ENCODE measurements at places on chromosomes 3 and 15.

- no peak for DNase-seq
These were observed 199.4 kb upstream of the NR2E3 start for GRCh38 chr15:71610728-71611552.

DNA sequence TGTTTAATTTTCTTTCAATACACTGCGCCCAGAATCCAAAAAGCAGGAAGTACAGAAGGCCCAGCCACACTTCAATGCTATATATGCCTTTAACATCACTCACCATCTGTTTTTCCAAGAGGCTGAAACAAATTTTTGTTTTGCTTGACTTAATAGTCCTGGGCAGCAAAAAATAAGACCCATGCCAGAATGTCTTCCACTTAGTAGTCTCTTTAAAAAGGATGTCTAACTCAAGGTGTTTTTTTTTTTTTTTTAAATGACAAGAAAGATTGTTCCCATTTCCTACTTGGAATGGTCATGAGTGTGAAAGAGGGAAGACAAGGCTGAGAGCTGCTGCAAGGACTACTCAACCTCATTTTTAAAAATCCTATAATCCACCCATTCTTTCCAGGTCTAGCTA, 590.3 kb upstream of the SGO1 start:
- no peak for DNase-seq

DNA sequence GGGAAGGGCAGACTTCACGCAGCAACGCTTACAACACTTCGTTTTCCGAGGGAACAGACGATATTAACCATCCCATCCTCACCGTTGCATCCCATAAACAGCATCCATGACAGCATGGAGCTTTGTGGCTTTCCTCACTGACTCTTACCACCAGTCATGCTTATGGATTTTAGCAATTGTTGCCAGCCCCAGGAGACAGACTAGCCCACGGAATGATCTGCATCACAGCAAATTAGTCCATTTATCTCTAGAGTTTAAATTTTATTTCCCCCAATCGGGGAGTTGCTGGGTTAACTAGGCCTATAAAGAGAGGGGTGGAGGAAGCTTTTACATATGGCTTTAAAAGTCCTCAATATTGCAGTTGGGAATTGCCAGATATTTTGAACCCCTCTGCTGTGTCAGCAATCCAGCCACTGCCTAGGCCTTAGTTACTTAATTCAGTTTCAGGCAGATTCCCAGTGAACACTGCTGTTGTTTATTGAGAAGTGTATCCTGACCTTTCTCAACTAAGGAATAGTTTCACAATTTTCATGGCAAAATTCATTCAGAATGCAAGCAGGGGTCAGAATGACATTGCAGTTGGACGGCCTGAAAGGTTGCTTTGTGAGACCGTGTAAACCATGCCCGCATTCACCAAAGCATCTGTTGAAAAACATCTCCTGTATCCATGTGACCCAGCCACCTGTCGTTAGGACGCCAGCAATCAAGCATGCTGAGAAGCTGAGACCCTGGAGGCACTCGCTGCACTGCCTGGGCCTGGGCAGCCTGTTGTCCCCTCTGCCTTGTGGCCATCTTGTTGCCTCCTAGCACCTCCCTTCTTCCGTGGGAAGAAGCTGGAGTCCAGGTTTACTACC, 397.4 kb upstream of the TPM1 start:
- no peak for DNase-seq

- peak; percentile 46 for DNase-seq
These were observed 46.9 kb downstream of the TBL1XR1 start for GRCh38 chr3:177150218-177150916.

DNA sequence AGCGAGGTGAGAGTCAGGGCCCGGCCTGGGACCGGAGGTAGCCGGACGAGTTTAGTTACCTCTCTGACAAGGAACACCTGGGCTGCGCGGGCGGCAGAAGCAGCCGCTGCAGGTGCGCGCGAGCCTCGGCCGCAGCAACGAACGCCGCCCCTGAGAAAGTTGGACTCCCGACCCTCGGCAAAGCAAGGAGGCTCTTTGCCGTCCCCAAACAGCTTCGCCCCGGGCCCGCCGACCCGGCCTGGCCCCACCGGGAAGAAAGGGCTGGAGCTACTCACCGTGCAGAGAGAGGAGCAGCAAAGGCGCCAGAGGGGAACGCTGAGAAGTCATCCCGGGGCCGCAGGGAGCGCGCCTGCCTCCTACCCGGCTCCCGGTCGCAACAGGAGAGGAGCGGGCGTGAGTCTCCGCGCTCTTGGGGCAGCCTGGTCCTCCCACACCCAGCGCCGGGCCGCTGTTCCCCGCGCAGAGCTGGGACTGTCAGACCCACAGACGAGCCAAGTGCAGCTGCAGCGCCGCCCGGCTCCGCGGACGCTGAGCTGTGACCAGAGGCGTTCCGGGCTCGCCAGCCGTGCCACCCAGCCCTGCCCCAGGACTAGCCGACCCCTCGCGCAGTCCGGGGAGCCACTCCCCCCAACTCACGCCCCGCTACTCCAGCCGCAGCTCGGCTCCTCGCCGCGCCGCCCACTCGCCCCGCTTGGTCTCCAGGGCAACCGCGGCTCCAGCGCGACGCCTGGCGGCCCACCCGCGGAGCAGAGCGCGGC, at the start of gene IGSF11:
Gene IGSF11, minus strand, starts transcription at position 591 of the 758 bp plus-strand sequence. Its CDS starts 264 bp downstream, at position 327.
- peak; percentile 6 for DNase-seq

GRCh38 chr3:138881233-138881632, 46.5 kb upstream of the PIK3CB start:
- DNase-seq, result no peak

DNA sequence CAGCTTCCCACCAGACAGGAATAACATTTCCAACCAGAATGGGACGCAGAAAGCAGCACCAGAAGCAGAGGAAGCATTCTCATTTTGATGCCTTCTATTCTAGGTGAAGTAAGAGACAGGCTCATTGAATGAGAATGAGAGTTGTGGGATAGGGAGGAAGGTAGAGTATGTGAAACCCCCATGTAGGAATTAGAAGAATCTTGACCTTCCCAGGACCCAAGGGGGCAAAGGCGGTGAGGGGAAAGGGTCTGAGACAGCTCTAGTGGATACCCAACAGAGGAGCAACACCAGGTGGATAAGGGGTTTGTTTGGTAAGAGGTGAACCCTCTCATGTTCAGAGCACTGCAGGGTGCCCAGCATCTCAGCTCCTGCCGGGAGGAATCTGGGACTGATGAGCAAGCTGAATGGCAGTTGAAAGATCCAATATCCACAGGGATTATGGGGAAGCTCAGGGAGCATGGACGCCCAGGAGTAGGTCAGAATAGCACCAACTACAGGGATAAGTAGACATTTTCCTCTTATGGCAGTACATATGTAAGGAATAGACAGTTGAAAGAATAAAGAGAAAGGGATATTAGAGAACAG, 77.0 kb downstream of the PLCL2 start:
- no peak for DNase-seq

DNA sequence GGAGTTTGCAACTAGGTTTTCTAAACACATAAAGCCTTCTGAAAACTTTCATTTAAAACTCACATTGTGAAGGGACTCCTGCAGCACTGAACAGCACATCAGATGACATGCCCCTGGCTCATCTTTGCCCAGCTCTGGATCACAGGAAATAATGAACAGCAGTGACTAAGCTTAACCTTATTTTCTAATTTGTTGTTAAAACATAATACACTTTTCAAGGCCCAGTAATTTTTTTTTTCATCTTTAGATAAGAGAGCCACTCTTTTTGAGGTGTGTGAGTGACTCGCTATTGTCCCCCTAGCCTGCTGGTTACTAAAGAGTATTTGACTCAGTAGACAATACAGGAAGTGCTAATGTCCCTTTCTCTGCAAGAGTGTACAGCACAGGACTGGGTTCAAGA, 204.0 kb downstream of the OSBPL10 start:
- no peak for DNase-seq

DNA sequence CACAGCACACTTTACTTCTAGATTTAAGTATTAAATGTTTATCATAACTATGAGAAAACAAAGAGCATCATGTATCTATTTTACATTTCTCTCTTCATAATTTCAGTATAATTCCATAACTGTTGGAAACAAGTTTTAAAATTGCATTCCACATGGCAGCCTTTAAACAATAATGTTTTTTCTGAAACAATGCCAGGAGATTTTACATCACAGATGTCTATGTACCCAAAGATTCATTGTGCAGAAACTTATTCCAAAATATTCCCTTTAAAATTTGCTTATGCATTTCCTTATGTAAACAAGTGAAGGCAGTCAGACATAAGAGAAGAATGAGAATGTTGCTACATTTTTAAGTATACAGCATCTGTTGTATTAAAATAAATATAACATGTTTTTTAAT, 324.9 kb upstream of the COL8A1 start:
- no peak for DNase-seq

DNA sequence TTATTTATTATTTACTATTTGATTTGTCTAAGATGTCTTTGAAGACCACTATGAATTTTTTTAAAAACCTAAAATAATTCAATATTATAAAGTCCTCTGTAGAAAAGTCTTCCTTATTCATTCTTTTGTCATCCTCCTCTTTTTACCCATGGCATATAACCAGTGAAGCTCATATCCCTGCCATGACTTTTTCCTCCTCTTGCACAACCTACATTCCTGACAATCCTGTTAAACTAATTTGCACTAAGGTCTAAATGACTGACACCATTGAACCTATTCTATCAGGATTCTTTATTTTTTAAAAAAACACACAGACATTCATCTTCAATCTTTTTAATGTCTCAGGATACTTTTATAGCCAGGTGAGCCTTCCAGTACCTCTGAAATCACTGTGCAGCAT, 159.9 kb upstream of the SLC2A2 start:
- peak; percentile 85 for DNase-seq

DNA sequence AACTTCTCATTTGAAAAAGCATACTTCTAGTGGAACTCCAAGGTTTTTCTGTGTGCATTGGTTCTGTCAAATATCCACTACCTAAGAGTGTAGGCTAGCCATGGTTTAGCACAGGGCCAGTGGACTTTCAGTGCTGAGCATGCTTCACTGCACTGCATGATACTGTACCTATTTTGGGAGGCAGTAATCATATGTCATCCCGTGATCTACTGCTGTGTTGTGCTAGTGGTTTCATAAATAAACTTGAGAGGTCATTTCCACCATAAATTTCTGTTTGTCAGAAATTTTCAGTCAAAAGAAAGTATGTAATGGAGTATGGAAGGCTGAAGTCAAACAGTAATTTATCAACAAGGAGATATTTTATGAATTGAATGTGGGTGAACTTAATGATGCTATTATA, 203.6 kb downstream of the ROBO1 start:
- no peak for DNase-seq

- peak; percentile 95 for DNase-seq
These were observed 28.5 kb upstream of the SLC7A14 start for GRCh38 chr3:170614214-170614966.

- no peak for DNase-seq
These were observed 66.8 kb downstream of the RPL39L start for GRCh38 chr3:187072511-187072910.

DNA sequence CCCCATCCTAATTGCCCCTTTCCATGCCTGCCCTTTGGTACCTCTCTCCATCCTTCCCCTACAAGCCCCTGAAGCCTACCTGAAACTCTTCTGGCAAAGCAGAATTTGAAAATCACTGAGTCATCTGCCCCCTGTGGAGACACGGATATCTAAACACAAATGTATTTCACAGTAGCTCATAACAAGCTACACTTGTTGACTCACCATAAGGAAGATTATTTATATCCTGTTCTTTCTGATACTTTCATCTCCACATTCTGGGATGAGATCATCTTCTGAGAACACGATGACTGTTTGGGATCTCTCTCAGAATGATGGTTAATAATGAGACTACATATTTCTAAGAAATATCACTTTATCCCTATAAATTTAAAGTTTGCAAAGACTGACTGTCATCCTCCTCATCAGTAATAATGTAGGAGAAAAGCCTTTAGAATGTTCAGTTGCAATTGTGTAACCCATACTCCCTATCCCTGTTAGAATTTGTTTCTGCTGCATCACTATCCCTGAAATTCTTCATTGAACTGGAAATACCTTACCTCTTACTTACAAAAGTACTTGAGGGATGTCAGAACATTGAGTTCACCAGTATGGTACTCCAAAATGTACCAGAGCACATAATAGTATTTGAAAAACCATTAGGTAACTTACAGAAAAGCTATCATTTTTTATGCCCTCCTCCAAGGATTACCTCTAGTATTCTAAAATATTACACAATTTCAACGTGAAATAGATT, 116.1 kb upstream of the IL12A start:
- peak; percentile 80 for DNase-seq

DNA sequence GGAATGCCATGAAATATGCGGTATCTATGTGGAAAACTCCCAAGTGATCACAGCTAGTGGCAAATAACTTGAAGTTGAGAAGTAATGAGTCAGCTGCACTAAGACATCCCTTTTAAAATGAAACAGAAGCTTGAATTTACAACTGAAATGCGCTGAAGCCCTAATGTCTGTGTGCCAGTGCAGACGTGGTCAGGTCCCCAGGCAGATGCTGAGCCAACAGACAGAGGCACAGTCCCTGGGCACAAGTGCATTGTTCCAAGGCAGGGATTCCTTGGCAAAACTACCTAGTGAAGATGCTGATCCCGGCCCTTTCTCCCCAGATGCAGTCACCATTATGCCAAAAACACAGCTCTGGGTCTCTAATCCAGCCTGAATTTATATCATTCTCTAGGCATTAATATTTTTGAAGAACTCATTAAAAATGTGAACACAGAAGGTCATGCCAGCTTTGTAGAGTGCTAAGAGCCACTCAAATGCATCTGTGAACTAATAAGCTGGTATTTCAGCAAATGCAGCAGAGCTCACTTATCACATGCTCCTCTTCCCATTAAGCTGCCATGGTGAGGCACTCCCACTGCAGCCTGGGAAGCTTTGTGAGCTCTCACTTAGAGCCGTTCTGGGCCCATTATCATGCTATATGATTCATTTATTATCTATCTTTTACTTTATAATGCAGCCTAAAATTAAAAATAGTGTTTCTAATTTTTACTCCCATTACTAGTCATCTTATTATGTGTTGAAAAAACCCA, 200.1 kb downstream of the GABRB3 start:
- DNase-seq, result no peak

GRCh38 chr15:70835415-70835814, 18.5 kb downstream of the LARP6 start:
- no peak for DNase-seq

DNA sequence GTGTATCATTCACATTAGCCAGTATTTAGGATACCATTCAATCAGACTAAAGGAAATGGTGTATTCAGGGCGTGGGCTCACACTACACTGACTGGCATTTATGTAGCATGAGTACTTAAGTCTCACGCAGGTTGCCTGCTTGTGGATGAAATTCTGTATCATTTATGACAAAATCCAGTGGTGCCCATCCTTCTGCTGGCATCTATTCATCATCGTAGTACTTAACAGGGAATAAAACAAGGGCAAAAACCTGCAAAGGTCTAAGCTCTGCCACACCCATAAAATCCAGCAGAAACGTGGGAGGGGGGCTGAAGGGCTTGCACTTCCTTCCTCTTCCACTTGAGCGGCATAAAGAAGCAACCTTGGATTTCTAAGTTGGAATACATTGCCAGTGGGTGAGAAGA, 2.7 kb downstream of the GAP43 start:
- no peak for DNase-seq

DNA sequence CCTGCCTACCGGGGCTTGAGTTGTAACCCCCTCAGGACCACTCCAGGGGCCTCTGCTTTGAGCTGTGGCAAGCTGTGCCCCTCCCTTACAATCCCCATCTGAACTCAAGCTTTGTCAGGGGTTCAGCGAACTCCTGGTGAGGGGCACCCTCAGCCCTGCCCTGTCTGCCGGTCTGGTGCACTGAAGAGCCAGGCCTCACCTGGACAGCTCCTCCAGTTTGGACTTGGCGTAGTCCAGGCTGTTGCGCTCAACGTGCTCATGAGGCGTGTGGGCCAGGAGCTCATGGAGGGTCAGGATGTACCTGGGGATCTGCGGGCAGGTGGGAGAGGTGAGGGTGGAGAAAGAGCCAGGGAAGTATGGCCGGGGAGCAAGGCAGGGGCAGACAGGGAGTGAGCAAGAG, 59.4 kb downstream of the RASGRF1 start:
- no peak for DNase-seq

- DNase-seq, result no peak
These were observed 125.1 kb downstream of the SNRK start for GRCh38 chr3:43411429-43411828.

All from renal cortical epithelial cell (primary cell).